ENCODE measurements at places on chromosomes 13 and 19.

DNA sequence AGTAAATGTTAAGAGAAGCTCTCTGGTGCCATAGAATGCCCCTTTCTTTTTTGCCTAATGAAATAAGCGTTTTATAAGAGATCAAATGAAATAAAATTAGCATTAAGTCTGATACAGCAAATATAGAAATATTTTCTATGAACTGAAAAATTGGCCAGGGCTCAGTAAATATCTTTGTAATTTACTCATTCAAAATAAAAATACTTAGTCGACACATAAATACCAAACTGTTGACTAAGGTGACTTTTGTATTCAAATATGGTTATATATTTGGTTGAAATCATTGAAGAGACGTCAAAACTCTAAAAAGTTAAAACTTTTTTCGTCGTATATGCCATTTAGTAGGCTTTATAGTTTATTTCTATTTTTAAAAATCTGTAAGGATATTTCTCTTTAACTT lies 25.6 kb downstream of the IPO5 start:
- DNase-seq: no peak

DNA sequence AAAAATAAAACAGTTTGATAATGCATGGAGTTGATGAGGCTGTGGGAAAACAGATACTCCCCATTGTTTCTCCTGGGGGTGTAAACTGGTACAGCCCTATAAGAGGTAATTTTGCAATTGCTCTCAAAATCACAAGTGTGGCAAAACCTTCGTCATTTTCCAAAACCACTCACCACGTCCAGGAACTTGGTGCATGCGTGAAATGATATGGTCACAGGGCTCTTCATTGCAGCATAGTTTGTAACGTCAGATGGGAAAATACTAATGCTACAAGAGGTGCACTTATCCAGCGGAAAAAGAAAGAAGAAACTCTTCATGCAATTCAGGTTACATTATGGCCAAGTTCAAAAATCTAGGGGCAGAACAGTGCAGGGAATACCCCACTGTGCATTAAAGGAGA lies 11.9 kb upstream of the PLAUR start:
- no peak for DNase-seq

GRCh38 chr13:24184882-24185281 lies 24.4 kb downstream of the SPATA13 start:
- DNase-seq: no peak

- no peak for DNase-seq
Observed at GRCh38 chr13:100534147-100534843, 54.3 kb downstream of the GGACT start.

- DNase-seq: no peak
Observed at GRCh38 chr13:77476456-77476855, 59.0 kb upstream of the SCEL start.
